Amniotic stem cell (primary cell): ENCODE measurements at places on chromosomes 3 and 15.

- DNase-seq = no peak
Observed at GRCh38 chr15:48170981-48171380, 7.1 kb downstream of the MYEF2 start.

GRCh38 chr3:184562878-184563560, 1.4 kb downstream of the EPHB3 start:
- no peak for DNase-seq

DNA sequence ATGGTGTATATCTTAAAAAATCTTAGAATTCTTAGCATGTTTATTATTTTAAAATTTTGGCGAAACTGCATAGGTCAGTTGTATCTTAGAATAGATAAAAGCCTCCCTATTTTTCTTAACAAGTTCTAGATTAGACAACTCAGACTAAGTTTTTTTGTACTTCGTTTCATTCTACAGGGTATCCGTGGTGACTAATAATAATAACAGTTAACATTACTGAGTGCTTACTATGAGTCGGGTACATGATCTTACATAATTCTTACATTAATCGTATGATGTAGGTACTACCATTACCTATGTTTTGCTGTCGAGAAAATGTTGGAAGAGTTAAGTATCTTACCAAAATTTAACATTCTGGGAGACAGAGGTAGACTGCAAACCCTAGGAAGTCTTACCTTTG, 60.7 kb downstream of the UBE2E2 start:
- DNase-seq = no peak

DNA sequence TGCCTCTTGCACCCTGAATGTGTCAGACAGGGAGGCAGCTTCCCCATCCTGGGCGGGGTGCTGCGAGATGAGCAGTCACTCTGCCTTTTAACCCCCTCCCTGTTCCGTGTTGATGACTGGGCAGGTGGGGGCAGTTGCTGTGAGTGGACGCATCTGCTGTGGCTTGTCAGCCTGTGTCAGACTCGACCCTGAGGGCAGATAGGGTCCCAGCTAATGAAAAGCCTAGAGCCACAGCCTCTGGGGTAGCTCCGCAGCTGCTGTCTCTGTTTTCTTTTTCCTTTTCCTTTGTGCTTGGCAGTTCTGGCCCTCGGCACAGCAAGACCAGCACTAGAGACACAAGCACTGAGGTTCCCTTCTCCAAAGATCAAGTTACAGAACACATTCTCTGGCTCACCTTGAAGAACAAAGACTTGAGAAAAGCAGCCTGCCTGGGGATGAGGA, 43.0 kb upstream of the GLCE start:
- no peak for DNase-seq
